ENCODE measurements at places on chromosomes 7 and 10.
A peak's percentile ranks its signal among the peaks of the same experiment; 100 is the strongest.

GRCh38 chr7:18341756-18342155 is 153.8 kb upstream of the HDAC9 start:
- no peak for DNase-seq

DNA sequence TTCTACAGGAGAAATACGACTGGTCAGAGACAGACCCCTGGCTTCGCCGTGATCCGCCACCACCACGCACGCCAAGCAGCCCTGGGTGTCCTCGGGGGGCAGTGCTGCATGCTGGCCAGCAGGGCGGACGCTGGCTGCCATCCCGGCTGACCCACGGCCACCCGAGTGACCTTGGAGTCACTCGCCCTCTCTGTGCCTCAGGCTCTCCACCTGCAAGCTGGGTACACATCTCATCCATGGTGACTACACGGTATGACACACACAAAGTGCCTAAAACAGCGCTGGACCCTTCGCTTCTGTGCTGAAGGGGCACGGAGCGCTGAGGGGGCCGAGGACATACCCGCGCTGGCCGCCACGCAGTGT is 62.0 kb upstream of the RNF32 start:
- DNase-seq, result no peak

DNA sequence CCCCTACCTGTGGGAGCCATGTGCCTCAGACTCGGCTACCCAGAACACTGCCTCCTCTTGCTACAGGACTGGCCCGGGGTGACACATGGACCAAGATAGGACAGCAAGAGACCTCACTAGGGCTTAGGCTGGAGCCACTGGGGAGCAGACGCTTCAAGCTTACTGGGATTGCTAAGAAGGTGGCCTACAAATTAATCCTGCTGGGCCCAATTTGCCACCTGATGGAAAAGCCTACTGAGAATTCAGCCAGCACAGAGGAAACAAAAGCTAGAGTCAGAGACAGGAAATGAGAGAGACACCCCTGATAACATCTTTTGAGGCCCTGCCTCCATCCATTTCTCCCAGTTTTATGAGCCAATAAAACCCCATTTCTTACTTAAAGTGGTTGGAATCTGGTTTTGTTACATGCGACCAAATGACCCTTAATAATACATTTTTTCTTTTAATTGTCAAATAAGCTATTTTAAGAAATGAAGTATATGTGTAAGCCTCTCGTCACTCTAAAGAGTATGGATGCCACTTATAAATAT is 282.1 kb downstream of the CXCL12 start:
- DNase-seq, result no peak

GRCh38 chr7:106952658-106953231 is 87.7 kb downstream of the PIK3CG start:
- DNase-seq, result no peak

DNA sequence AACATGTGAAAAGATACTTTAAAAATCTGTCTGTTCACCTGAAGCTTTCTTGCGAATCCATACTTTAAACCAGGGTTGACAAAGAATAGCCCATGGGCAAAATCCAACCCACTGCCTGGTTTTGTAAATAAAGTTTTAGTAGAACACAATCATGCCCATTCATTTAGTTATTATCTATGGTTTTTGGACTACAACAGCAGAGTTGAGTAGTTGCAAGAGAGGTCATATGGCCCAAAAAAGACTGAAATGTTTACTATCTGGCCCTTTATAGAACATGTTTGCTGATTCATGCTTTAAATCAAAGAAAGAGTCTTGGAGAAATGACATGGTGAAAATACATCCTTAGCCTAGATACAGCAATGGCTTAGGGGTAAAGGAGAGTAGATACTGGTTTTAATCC is 356.2 kb downstream of the RNLS start:
- no peak for DNase-seq

- DNase-seq, result no peak
These were observed 540.1 kb upstream of the FZD8 start for GRCh38 chr10:36182179-36182566.

DNA sequence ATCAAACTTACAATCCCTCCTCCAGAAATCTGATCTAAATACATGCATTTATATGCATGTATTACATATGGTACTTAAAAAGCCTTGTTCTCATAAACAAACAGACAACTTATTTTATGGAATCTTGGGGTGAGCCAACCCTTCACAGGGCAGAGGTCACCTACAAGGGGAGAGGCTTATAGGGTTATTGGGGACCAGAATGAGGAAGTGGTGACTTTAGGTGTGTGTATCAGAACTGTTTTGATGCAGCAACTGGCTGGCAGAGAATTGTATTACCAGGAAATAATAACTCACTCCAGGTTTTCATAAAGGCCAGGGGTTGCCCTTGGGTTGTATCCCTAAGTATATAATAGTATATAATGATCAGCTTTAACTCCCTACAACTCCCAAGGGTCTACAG is 91.1 kb downstream of the SVIL start:
- DNase-seq, result no peak

DNA sequence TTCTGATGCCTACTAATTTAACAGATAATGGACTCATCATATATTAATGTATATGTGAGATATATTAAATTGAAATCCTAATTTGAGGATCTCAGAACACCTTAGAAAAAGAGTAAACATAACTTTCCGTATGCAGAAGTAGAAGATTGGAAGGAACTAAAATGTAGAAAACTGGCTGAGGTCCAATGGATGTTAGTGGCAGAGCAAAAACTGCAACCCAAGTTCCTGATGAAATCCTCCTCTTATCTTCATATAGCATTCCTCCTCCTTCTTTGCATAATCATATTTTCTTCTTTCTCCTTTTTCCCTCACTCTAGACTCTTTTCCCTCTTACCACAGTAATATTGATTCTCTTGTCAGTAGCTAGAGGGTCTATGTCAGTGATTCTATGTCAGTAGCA is 6.0 kb downstream of the INA start:
- DNase-seq, result no peak

GRCh38 chr10:126585249-126586017 is 85.1 kb downstream of the C10orf90 start:
- DNase-seq, result no peak

DNA sequence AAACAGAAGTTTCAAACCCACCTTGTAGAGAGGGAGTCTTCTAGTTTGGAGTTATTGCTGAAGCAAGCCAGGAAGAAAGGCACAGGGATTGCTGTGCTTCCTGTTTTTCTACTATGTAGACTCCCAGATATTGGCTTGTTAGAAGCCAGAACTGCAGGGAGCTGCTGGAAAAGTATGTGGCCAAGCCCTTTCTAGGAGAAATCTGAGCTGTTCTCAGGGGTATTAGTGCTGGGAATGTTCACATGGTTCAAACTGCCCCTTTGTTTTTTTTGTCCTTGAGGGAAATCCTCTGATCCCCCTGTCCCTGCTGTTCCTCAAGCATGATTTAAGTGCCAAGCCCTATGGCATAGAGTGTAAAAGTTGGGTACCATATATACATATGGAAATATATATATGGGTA is 184.0 kb downstream of the CCDC7 start:
- DNase-seq, result no peak

- DNase-seq, result no peak
These were observed 48.2 kb downstream of the ARMH3 start for GRCh38 chr10:102007796-102008195.

- DNase-seq, result no peak
These were observed 277.0 kb downstream of the EXOC4 start for GRCh38 chr7:133529861-133530260.

GRCh38 chr10:103724771-103725170 is 130.6 kb downstream of the SH3PXD2A start:
- no peak for DNase-seq

DNA sequence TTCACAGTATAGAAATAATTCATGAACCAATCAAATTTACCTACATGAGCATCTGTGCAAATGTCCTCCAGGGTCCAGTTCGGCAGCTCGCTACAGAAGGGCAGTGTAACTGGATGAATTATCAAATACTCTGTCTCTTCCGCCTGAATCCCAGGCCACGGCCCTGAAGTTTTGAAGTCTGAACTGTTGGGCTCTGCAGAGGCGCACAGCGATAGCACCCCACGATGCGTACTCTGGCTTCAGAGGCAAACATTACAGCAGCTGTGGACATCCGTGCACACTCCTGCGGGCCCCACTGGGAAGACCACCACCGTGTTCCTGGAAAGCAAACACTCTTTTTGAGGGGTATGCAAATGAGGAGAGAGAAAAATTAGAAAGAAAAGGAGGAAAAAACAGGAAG is 259.8 kb upstream of the TCERG1L start:
- DNase-seq, result no peak

GRCh38 chr7:158358926-158359645 is 228.5 kb downstream of the PTPRN2 start:
- no peak for DNase-seq

- no peak for DNase-seq
These were observed 6.6 kb downstream of the TTYH3 start for GRCh38 chr7:2638224-2638991.

DNA sequence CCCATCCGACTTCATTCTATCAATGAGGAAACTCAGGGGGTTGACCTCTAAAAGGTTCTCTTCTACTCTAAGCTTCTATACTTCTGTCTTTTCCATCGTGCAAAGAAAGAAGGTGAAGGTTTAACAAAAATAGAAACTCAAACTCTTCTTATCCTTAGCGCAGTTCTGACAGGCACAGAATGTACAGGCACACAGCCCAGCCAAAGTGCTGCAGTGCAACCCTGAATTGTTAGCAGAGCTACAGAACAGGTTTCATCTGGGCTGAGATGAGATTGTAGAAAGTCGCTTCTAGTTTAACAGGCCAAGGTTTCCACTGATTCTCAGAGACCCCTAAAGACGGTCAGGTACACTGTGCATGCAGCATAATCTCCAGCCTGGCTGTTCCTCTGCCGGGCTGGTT is 79.3 kb upstream of the AFAP1L2 start:
- no peak for DNase-seq

DNA sequence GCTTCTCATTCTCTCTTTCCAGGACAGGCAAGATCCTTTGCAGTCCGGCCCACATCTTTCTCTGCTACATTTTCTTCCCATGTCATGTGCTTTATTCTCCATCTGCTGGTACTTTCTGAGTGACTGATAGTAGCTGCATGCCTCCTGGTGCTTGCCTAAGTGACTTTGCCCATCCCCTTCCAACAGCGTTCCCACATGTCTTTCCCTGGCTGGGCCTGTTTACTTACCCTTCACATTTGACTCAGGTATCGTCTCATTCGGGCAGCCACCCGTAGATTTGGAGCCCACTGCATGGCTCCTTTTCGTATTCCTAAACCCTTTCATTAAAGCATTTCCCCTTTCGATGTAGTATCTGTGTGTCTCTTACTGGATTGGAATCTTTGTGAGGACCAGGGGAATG is 24.6 kb downstream of the TYW1 start:
- no peak for DNase-seq

DNA sequence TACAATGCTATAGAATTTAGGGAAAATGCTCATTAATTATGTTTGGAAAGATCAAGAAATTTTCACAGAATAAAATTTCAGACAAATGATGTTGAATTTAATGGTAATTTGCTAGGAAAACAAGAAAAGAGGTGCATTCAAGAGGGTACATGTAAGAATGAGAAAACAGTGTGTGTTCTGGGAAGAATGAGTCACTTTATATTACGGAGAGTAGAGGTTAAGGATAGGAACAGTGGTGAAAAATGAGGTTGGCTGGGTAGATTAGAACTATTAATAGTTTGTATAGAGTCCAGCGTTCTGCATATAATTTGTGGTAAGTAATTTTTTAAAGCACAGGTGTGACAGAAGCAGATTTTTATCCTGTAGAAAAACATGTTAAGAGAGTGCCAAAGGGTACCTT is 336.7 kb upstream of the MBL2 start:
- no peak for DNase-seq

DNA sequence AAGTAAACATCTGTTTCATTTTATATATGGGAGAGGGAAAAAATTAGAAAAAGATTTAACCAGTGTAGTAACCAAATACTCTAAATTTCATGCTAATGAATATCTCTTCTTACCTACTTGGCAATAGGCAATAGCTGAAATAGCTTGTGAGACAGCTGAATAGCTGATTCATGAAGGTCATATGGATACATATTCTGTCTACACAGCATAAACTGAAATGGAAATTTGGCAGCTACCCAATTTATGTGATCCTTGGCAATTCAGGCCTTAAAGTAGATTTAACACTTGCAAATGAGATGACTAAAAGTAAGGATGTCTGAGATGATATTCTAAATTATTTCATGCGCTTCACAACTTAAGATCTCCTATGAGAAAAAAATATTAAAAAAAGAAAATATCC is 261.2 kb upstream of the SEMA3A start:
- DNase-seq, result peak; percentile 76

GRCh38 chr10:103433858-103434257 is 18.3 kb downstream of the CALHM2 start:
- DNase-seq, result no peak

DNA sequence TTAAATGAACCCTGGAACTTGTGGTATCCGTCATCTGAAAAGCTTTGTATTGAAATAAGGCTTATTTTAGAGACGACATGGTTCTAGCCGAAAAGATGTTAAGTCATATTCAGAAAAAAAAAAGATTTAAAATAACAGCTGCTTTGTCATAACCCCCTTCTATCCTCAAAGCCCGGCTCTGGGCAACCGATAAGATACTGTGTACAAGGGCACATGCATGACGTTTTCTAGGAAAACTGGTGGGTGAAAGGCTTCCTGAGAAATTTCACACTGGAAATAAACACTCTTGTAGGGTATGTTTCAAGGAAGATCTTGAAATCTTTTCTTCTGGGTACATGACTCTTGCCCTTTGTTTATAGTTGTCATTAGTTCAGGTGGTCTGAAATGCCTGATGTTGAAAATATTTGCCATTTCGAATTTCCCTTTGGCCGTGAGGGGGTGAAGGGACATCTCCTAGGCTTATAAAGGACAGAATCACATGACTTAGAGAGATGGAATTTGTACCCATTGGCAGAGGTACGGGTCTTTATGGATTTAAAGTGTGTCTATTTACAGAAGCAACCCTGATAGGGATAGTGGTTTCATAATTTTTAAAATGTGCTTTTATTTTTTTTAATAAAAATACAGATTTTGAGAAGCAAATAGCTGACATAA is 232.5 kb downstream of the PTEN start:
- no peak for DNase-seq

DNA sequence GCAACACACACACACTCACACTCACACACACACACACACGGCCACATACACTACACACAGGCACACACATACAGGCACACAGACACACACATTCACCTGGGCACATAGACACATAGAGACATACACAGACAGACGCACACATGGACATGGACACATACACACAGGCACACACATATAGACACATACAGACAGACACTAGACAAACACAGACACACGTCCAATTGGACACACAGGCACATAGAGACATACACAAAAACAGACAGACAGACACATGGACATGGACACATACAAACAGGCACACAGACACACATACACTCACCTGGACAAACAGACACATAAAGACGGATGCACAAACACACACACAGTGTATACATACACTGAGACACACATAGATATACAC is 21.7 kb upstream of the ACTR3B start:
- DNase-seq, result no peak

DNA sequence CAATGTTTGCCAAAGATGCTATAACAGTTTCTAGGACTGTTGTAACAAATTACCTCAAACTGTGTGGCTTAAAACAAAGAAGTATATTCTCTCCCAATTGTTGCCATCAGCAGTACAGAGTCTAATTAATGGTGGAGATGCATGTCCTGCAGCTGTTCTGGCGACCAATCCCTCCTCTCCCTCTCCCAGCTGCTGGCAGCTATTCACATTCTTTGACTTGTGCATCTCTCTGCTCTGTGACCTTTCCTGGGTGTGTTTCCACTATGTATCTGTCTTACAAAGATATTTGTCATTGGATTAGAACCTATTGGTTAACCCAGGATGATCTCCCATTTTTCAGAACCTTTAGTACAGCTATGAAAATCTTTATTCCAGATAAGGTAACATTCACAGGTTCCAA is 561.7 kb upstream of the POM121L12 start:
- DNase-seq, result no peak

Measured in NCI-H2171 (cell line).